ENCODE measurements at places on chromosomes 5 and 9.

DNA sequence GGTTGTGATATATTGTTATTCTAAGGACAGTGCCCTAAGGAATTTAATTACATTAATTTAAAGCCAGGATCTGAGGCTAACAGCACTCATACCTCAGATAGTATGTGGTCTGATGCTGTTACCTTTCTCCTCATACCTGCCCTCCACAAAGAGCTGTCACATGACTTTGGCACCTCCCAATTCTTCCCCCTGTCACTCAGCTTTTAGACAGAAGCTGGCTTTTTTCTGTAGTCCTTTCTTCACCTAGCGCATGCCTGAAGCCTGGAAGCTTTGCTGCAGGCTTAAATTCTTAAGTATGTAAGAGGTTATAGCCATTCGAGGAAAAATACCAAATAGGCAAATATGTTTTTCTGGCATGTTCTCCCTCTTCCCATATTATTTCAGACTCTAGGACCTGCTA is 61.0 kb upstream of the ADAMTS19 start:
- DNase-seq: no peak

DNA sequence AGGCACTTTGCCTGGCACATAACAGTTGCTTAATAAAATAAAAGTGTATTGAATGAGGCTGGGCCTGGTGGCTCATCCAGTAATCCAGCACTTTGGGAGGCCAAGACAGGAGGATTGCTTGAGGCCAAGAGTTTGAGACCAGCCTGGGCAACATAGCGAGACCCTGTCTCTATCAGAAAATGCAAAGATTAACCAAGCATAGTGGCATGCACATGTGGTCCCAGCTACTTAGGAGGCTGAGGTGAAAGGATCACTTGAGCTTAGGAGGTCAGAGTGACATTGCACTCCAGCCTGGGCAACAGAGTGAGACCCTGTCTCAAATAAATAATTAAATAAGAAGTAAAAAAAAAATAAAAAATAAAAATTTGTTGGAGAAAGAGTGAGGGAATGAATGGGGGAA is 21.2 kb downstream of the TNFAIP8 start:
- DNase-seq: no peak

DNA sequence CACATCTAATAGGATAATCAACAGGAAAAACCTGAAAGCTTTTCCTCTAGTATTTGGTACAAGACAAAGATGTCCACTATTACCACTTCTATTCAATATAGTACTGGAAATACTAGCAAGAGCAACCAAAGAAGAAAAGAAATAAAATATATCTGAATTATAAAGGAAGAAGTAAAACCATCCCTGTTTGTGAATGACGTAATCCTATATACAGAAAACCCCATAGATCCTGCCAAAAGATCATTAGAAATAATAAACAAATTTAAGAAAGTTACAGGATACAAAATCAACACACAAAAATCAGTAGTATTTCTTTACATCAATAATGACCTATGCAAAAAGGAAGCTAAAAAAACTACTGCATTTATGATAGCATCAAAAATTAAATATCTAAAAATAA is 1191.3 kb upstream of the C9orf72 start:
- DNase-seq: no peak

- DNase-seq: no peak
These were observed 137.5 kb downstream of the AP3B1 start for GRCh38 chr5:78157001-78157400.

- DNase-seq: no peak
These were observed 93.4 kb upstream of the SLC30A5 start for GRCh38 chr5:69000216-69000919.

All from stimulated activated CD4-positive, alpha-beta T cell treated with anti-CD3 and anti-CD28 coated beads, Interleukin-2, amount 100 ng/mL, for 24 hours (primary cell).